ENCODE measurements at places on chromosomes 1 and 21.

GRCh38 chr1:44941424-44942324 lies 44.7 kb downstream of the EIF2B3 start:
- DNase-seq, result no peak

DNA sequence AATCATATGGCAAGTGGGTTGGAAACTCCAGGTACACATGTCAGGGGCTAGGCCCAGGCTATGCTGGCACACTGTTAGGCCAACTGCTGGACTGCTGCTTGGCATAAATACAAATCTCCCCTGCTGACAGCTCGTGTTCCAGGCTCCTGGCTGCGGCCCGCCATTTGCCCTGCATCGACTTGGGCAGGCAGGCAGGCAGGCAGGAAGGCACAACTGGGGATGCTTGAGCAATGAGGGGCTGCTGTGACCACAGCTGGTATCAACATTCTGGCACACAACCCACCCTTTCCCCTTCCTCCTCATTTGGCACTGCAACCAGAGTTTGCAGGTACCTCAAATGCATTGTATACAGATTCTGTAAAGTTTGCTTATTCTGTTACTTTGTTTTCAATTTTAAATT lies 53.2 kb downstream of the SAMSN1 start:
- DNase-seq, result no peak

DNA sequence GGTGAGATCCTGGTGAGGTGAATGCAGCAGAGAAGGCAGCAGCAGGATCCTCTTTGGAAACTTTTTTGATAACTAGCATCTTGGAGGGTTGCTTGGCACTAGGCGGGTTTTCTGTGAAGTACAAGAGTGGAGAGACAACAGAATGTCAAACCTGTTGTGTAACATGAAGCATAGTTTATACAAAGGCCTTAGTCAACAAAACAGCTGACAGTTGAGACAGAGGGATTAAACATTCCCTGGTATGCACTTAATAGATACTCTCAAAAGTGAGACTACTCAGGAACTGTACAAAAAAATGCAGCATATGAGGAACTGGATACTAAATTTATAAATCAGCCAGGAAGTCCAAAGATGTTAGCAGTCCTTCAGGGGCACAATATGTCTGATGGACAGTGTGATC lies 16.4 kb upstream of the CCDC17 start:
- no peak for DNase-seq

- DNase-seq, result peak; percentile 52
Measured at GRCh38 chr1:162626761-162627160, 5.5 kb upstream of the DDR2 start.

DNA sequence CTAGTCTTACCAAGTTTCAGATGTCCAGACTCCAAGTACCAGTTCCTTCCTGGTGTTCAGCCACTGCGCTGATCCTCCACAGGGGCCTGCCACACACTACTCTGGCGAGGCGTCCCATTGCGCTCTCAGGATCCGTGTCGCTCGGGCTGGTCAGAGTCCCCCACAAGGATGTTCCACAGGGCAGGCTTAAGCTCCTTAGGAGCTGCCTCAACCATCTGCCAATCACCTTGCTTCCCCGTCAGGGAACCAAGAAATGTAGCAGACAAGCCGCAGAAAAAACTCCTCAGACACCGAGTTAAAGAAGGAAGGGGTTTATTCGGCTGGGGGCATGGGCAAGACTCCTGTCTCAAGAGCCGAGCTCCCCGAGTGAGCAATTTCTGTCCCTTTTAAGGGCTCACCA lies 9.8 kb downstream of the OR2W3 start:
- no peak for DNase-seq
